Peyer's patch (tissue), 4 donors: ENCODE measurements at places on chromosomes 3 and 15. TPM values are rescaled to one million over a fixed set of nuclear protein-coding genes. Genes with fewer than 3 reads are reported as not detected.

SLC51B gene
- total RNA-seq: 242 TPM

PLSCR1 gene
- 86.6 TPM for total RNA-seq

ARHGEF26 gene
- total RNA-seq: 27.5 TPM

TRPC1 gene
- 12.4 TPM for total RNA-seq

PARP15 gene
- total RNA-seq: 109 TPM

MAP3K13 gene
- 60.2 TPM for total RNA-seq

CEP70 gene
- total RNA-seq: 22.8 TPM

SPINK8 gene
- not detected for total RNA-seq

CMTM8 gene
- total RNA-seq: 16.5 TPM

MPI gene
- 221 TPM for total RNA-seq

TUSC7 gene
- not detected for total RNA-seq

CDCP1 gene
- 65.6 TPM for total RNA-seq

DNA sequence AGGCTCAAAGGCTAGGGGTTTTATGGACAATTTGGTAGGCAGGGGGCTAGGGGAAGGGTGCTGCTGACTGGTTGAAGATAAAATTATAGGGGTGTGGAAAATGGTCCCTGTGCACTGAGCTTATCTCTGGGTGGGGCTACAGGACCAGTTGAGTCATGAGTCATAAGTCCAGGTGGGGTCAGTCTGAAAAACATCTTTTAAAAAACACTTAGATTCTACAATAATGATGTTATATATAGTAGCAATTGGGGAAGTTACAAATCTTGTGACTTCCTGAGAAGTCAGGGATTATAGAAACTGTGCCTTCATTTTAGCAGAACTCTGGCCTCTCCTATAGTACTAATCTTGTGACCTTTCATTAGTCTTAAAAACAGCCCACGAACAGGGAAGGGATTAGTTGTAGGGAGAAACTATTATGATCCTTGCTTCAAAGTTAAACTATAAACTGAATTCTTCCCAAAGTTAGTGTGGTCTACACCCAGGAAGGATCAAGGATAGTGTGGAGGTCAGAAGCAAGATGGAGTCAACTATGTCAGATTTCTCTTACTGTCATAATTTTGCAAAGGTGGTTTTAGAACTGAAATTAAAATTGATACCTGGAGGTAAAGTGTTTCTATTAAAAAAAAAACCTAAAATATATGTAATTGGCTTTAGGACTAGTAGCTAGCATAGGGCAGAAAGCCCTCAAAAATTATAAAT, 130.1 kb downstream of the P2RY1 start:
- no peak for DNase-seq

DNA sequence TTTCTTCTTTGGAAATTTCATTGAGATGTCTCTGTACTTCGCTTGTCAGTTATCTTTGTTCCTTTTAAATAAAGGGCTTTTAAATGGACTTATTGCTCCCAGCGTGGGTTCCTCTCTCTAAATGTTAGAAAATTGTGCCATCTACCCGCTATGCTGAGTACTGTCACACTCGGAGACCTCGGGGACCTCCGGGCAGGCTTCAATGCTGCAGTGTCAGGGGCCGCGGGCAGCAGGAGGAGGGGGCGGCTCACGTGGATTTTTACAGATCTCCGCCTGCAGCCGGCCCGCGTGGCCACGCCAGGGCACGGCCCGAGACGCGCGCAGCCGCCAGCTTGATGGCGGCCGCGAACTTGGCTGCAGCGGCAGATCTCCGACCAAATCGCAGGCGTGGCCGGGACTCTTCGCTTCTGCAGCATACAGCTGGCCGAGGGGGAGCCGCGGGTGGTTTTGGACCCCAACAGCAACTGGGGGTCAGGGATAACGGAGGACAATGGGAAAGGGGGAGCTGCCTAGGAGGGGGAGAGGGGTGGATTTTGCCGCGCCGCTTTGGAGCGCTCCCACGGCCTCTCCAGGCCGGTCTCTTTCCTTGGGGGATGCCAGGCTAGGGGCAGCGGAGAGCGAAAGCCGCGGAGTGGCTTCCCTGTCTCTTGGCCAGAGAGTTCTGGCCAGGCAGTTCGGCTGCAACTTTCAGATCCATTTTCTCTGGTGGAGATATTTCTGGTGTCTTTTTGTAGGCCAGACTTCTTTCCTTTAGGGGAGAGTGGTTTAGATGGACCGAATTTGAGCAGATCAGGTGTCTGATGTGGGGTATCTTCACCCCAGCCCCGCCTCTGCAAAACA, 15.3 kb downstream of the NR2F2 start:
- DNase-seq: peak; percentile 71

- no peak for DNase-seq
Observed at GRCh38 chr3:140863580-140864009, 78.0 kb upstream of the SLC25A36 start.

DNA sequence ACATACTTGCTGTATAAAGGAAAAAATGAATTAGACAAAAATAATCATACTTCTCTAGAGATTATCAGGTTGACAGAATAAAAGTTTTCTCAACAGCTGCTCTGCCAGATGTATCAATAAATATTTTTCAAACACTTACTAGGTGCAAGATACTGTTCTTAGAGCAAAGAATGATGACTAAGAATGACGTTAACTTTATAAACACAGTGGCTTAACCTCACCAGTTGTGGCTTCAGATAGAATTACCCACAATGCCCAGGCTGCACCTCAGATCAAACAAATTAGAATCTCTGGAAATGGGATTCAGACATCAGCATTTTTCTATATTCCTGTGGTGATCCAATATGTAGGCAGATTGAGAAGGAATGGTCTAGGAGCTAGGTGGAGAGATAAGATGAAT, 422.4 kb upstream of the ATP11B start:
- DNase-seq: no peak

DNA sequence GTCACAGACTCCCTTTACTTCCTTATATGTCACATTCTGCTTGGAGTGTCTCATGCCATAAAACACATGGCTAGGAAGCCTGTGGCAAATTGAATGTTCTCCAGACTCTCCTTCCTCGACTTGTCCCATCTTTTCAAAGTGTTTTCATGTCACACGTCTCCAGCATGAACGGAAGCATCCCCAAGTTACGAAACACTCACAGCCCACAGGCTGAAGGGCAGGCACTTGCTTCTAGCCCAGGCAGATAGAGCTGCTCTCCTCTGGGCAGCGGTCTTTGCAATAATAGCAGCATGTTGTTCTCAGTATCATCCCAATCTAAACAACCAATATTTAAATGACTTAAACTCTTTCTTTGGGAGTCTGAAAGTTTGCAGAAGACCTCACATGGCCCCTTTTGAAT, 85.3 kb upstream of the ADAMTS9 start:
- no peak for DNase-seq

DNA sequence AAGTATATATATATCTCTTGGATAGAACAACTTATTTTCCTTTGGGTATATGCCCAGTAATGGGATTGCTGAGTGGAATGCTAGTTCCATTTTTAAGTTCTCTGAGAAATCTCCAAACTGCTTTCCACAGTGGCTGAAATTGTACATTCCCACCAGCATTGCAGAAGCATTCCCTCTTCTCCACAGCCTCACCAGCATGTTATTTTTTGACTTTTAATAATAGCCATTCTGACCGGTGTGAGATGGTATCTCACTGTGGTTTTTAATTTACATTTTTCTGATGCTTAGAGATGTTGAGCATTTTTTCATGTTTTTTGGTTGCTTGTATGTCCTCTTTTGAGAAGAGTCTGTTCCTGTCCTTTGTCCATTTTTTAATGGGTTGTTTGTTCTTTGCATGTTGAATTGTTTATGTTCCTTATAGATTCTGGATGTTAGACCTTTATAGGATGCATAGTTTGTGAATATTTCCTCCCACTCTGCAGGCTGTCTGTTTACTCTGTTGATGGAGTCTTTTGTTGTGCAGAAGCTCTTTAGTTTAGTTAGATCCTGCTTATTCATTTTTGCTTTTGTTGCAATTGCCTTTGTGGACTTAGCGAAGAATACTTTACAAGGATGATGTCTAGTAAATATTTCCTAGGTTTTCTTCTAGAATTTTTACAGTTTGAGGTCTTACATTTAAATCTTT, 82.7 kb upstream of the NR2F2 start:
- no peak for DNase-seq

- no peak for DNase-seq
Observed at GRCh38 chr15:101675015-101675414, 22.8 kb upstream of the TM2D3 start.

GRCh38 chr15:63395730-63396151, 14.1 kb upstream of the CA12 start:
- DNase-seq: no peak

GRCh38 chr3:185691622-185692021, 105.5 kb downstream of the SENP2 start:
- no peak for DNase-seq

DNA sequence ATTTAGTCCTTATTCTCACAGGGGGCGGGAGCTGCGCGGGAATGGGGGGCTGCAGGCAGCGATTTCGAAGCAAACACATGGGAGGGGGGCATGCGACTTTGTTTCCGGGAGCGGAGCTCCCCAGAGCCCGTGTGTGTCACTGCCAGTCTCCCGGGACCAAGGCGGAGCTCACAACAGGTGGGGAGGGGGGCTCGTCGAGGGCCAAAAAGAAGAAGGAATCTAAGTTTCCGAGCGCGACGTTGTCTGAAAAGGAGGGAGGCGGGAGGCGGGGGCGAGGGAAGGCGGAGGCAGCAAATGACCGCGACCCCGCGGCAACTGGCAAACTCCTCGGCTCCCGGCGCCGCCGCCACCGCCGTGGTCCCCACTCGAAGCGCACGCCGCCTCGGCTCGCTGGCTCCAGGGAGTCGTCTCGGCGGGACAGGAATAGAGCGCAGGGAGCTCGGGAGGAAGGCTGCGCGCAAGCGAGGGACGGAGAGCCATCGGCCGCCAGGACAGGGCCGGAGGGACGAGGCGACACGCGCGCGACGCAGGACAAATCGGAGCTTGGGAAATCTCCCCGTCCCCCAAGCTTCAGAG, 1.4 kb downstream of the FOXP1 start:
- peak; percentile 68 for DNase-seq

- peak; percentile 59 for DNase-seq
Observed at GRCh38 chr3:193869221-193870201, 266.4 kb upstream of the HES1 start.

DNA sequence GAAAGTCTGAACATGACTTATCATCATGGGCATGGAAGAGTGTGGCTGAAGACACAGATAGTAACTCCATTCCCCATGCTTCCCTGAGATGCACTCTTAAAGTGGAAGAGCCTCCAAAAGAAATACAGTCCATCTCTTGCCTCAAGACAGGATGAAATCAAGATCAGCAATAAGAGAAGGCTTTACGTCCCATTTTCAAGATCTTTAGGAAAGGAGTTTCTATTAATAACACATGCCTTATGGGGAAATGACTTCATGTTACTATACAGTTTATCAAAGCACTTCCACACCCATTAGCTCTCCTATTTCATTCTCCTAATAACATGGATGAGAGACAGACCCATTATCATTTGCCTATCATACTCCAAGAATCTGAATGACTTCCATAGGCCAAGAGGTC, 6.1 kb upstream of the KBTBD12 start:
- no peak for DNase-seq

- DNase-seq: no peak
Observed at GRCh38 chr3:129065720-129066073, 5.1 kb downstream of the GP9 start.

DNA sequence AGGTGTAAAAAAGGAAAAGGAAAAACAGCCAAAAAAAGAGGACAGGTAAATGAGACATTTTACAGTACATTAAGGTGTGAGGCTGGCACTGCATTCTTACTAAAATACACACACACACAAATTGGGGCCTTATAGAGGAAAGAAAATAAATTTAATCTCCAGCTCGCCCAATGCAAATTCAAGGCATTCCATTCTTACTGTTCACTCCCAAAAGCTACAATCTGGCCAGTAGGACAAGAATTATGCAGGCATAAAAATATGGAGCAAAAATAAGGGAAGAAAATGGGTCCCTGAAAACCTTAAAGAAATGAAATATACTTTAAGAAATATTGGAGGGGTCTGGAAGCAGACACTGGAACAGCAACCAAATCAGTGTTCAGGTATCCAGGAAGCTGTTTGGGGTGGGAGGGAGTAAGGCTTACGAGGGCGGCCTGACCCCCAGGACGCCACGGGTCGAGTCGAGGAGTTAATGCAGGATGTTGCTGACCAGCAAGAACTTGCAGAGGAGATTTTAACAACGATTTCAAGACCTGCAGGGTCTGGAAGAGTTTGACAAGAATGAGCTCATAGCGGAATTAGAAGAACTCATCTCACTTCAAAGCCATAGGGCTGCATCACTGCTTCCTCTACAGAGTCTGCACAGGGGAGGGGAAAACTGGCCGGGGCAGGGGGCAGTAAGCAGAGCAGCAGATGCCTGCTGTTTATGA, 245.5 kb downstream of the TBL1XR1 start:
- no peak for DNase-seq

DNA sequence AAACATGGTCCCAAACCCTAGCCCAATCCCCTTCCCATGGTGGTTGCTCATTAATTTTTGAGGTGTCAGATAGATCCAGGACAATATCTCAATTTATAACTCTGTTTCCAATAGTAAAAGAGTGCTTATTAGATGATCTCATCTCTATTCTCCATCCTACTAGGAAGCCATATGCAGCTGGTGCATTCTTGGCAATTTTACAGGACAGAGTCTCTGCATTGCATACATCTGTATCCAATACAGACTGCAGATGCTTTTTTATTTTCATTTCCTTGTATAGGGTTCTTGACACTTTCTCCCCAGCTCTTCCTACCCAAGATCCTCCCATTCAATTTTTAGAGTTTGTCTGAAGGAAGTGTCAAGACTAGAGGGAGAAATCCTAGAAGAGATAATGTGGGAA, 194.8 kb upstream of the DPH6 start:
- no peak for DNase-seq

DNA sequence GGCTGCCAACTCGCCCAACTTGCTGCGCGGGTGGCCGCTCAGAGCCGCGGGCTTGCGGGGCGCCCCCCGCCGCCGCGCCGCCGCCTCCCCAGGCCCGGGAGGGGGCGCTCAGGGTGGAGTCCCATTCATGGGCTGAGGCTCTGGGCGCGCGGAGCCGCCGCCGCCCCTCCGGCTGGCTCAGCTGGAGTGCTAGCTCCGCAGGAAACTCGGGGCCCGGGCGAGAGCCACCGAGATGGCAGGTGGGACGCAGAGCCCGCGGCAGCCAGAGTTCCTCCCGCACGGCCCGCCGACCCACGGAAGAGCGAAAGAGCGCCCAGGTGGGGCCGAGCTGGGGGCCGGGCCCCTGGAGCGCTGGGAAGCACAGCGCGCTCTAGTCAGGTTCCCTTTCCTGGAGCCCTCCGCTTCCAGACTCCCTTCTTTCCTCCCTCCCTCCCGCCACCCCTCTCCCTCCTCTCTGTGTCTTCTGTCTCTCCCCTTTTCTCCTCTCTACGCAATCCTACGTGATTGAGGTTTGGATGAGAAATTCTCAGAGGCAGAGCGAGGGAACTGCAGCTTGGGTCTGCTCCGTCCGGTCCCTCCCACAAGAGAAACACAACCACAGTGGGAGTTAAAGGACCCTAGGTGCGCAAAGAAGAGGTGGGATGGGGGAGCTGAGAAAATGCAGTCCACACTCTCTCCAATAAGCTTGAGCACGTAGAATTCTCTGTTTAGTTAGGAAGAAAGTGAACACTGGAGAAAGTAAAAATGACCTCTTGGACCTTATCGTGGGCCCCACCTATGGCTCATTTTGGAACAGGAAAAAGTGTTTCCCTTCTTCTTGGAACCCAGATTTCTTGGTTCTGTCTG, 317.3 kb downstream of the FGF12 start:
- no peak for DNase-seq

- DNase-seq: no peak
Observed at GRCh38 chr3:21898316-21898715, 147.3 kb upstream of the ZNF385D start.
